Body of pancreas (tissue), 4 donors: ENCODE measurements at places on chromosomes 12 and 14.

DNA sequence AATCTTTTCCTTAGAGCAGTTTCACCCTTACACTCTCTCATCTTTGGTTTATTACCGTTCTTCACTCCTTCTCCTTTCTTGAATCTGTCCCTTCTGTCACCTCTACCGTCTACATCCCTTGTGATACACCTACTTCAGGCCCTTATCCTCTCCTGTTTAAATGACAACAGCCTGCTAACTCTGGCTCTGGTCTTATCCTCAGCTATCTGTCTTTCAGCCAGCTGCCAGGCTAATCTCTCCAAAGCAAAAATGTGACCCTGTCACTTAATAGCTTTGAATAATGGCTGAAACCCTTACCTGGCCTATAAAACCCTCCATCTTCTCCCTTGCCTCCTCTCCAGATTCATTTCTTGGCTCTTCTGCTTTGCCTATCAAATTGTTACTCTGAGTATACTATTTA, 32.3 kb downstream of the BEST3 start:
- no peak for DNase-seq

DNA sequence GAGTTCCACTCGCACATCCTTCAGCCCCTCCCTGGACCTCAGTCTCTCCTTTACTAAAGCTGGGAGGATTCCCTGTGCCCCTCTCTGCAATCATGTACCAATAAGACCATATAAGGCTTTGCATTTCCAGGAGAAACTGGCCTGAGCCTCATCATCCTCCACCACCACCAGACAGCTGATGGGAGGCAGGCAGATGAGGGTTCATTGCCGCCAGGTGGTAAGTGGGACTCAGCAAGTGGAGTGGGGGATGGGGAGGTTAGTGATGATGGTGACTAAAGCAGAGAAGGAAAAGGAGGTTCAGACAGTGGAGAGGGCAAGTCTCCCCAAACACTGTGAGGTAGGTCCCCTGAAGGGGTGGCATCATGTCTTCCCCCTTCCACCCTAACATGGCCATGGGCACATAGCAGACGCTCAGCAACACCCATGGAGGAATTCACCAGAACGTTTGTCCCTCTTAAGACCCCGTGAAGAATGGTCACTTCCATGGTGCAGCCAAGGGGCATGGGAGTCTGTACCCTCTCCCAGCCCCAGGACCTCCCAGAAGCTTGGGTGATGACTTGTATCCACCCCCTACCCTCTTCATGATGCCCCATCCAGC, 4.5 kb upstream of the TNFRSF1A start:
- no peak for DNase-seq

DNA sequence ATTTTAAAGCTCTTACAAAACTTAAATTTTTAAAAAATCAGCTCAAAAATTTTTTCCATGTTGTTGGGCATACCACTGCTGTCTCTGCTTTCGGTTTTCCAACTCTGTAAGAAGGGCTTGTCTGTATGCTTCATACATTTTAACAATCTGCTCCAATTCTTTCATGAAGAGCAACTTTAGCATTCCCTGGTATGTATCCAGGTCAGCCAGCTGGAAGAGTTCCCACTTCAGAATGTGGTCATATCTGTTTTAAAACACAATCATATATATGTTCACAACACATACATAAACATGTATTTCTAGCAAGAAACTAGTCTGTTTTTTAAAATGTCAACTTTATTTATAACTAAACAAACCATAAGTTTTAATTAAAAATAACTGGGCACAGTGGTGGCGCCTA, 33.0 kb downstream of the SAV1 start:
- DNase-seq, result no peak

DNA sequence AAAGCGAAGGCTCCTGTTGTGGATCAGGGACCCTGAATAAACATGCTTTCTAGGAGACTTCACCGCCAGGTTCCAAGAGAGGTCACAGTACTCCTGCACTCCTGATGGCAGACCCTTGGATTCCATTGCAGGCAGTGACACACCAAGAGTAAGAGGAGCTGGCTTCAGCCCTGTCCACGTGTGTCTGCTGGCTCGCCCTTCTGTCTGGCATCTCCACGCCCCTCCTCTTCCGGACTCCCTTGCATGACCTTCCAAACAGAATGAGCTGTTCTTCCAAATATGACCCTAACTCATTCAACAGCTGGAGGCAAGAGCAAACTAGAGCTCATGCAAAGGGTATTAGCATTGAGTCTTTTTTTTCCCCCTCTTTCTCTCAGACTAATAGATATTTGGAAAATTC, 233.0 kb upstream of the PLEKHG7 start:
- DNase-seq, result no peak

- DNase-seq, result no peak
Observed at GRCh38 chr14:102415671-102416070, 52.9 kb downstream of the TECPR2 start.

GRCh38 chr12:54058128-54058768, 4.6 kb downstream of the HOXC4 start:
- no peak for DNase-seq

DNA sequence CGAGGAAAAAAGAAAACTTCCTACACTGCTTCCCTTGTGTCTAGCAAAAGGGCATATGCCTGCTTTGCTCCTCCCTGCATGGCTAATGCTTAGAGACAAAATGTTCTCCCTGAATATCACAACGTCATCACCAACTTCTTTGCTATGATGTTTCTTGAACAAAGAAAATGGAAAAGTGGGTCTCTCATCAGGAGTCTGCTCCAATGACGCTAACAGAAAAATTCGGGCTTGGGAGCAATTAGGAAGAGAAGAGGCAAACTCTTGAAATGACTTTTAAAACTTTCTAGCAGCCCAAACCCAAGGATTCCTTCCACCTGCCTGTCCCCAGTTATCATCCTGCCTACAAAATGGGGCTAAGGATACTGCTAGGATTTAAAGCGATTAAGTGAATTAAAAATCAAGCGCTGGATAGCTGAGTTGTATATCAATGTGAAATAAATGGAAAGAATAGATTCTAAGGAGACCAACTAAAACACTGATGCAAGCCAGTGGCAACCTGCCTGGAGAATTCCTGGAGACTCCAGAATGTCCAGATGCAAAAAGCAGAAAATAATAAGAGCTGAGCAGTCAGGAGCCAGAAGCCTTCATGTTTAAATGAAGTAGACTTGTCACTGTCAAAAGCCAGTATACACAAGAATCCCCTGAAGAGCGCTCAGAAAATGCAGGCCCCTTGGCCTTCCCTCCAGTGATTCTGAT, 183.8 kb downstream of the DPF3 start:
- no peak for DNase-seq

DNA sequence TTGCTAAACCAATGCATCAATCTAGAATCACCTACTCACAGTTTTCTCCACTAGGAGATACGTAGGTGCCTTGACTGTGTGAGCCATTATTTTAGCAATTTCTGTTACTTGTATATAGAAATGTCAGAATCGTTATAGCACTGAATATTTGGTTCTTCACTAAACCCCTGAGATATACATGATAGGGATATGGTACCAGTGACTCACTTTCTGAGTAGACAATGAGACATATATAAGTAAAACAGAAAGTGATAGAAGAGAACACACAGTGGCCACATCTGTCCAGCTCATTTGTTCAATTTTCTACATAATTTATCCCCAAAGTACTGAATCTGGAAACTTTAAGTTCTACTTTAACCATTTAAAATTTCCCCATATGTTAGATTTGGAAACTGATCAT, 1505.5 kb upstream of the TMEM132C start:
- DNase-seq, result no peak

GRCh38 chr12:119649202-119649808, 18.6 kb upstream of the PRKAB1 start:
- DNase-seq, result no peak

GRCh38 chr14:63297372-63298063, 21.2 kb downstream of the GPHB5 start:
- DNase-seq, result no peak

- no peak for DNase-seq
Observed at GRCh38 chr12:126337556-126338441, 1272.6 kb downstream of the AACS start.

DNA sequence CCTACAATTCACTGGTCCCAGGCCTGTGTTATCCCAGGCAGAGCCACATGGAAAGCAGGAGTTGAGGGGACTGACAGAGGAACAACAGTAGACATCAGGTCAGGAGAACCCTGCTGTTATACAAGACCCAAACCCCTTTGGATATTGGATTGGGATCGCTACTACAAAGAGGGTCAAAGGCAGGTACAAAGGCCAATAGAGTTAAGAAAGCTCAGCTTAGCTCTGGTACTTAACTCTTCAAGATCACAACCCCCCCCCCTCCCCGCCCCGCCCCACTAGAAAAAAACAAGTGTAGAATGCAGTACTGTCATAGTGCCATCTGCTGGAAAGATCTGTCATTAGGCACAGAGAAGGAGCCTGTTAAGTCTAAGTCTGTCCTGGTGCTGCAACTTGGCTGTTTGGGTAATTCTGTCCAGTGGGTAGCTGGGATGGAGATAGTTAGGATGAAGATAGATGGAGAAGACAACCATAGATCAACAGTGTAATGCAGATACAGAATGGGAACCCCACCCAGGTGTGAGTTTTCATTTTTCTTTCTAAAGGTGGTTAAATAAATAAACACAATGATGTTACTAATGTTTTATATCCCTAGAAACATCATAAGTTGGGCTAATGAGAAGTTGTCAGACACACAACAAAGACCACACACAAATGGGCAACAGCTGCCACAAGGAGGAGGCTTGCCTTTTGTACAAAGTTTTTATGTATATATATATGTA, 17.2 kb downstream of the REM2 start:
- peak; percentile 28 for DNase-seq

DNA sequence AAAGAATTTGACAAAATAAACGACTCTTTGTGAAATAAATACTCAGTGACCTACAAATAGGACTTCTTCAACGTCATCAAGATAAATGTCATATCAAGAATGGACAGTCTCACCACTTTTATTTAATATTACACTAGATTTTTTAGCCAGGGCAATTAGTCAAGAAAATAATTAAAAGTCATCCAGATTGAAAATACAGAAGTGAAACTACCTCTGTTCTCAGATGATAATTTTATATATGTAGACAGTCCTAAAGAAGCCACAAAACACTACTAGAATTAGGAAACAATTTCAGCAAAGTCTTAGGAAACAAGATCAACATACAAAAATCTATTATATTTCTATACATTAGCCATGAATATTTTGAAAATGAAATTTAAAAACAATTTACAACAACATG, 689.6 kb upstream of the SEL1L start:
- DNase-seq, result no peak

DNA sequence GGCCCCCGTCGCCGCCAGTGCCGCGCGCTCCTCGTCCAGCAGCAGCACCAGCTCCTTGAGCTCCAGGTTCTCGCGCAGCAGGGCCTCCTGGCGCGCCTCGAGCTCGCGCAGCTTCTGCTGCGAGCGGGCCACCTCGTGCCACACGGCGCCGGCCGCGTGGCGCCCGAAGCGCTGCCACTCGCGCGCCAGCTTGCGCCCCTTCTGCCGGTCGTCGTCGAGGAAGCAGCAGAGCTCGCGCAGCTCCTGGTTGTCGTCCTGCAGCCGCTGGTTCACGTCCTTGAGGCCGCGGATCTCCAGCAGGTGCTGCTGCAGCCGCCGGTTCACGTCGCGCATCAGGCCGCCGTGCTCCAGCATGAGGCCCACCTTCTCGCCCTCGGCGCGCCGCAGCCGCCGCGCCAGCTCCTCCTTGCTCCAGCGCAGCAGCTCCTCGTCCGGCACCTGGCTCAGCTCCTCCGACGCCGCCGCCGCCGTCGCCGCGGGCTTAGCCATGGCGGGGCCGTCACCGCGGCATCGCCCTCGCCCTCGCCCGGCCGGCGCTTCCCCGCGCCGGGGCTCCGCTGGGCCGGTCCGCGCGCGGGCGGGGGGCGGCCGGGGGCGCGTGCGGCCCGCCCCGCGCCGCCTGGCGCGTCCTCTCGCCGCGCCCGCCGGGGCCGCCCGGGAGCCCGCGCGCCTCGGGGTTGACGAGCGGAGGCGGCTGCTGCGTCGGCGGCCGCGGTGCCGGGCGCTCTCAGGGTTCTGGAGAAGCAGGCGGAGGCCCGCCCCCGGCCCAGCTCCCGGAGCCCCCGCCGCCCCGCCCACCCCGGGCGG, at the start of gene CCDC85C:
CCDC85C (minus strand) TSS at position 737 of the 807 bp plus-strand sequence; CDS start at position 489, 248 bp downstream.
- DNase-seq, result peak; percentile 52

DNA sequence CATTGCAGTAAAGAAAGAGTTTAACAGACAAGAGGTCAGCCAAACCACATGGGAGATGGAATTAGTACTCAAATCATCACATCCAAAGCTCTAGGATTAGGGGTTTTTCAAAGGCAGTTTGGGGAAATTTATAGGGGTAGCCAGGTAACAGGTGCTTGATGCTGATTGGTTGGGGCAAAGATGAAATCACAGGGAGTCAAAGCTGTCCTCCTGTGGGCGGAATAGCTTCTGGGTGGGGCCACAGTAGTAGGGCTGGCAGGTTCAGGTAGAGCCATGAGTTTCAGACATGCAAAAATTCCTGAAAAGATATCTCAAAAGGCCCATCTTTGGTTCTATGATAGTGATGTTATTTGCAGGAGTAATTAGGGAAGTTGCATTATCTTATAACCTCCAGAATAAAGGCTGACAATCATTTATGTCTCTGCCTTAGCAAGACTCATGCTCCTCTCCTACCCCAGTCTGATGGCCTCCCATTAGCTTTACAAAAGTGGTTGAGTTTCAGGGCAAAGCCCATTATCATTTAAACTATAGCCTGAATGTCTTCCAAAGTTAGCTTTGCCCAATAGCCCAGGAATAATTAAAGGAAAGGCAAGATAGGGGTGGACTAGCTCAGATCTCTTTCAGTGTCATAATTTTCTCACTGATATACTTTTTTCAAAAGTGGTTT, 42.1 kb upstream of the CNTN1 start:
- no peak for DNase-seq

- DNase-seq, result no peak
Observed at GRCh38 chr12:109926488-109927210, 26.6 kb downstream of the TCHP start.

GRCh38 chr14:51188566-51189185, 51.4 kb upstream of the TMX1 start:
- DNase-seq, result no peak

DNA sequence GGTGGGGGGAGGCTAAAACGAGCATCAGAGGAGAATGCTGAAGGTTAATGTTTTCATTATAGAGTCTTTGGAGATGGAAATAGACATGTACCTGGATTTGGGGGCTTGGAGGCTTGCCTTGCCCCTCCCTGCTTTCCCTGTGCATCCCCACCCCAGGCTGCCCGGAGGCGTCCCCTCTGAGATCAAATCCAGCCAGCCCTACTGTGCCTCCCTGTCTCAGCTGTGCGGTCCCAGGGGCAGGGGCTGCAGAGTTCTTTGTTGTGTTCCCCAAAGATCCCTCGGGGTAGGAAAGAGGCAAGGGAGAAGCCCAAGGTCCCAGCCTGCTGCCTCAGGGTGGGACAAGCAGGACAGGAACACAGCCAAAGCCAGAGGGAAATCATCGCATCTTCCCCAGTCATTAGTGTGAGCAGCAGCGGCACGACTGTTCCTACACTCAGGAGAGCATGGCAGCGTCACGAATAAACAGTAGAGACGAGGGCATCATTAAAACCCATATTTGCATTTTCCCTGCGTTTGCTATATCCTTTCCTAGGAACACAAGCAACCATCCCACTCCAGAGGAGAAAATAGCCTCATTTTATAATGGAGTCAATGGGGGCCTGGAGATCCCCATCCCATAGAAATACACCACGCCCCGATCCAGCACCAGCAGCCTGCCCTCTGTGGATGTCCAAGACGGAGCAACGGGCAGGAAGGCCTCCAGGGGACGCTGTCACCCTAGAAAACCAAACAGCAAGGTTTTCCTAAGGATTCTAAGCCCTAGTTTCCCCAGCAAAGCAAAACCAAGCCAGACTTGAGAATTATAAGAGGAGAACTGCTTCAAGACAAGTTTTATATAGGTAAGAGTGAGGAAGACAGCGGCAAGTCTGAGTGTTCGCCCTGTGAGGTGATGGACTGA, 32.4 kb downstream of the ANO2 start:
- DNase-seq, result no peak
